ENCODE measurements at places on chromosomes 3 and 15.

GRCh38 chr3:59117396-59117795, 67.6 kb upstream of the CFAP20DC start:
- DNase-seq = no peak

GRCh38 chr3:172323894-172324610, 124.2 kb downstream of the GHSR start:
- DNase-seq = no peak

- DNase-seq = no peak
Measured at GRCh38 chr3:143218166-143218835, 98.7 kb downstream of the CHST2 start.

- no peak for DNase-seq
Measured at GRCh38 chr3:73432023-73432705, 192.6 kb downstream of the PDZRN3 start.

DNA sequence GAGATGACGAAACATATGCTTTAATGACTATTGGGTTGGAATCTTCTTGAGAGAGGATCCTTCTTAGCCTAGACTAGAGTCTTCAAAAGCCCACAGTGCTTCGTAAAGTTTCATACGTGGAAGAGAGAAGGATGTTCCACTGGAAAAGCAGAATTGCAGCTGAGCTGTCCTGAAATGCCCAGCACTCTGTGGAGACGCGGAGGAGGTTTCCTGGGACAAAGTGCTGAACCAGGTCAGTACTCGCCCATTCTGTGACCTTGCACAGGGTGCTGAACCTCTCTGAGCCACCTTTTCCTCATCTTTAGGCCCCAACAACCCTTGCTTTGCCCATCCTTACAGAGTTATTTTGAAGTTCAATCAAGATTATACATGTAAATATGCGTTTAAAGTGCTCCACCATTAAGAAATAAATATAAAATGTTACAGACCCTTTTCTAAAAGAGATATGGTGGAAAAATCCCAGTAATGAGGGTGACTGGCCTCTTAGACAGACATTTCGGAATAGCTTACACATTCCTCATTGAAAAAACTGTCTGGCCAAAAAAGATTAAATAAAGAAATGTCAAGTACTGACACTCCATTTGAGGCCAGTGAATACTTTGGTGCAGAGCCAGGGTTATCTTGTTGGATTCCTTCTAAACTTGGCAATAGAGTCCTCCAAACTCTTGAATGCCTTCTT, 4.2 kb upstream of the MAGEF1 start:
- DNase-seq = no peak

GRCh38 chr3:152271501-152272236, 2.9 kb downstream of the MBNL1 start:
- no peak for DNase-seq
